ENCODE measurements at places on chromosomes 7 and 10.
A peak's percentile ranks its signal among the peaks of the same experiment; 100 is the strongest.

DNA sequence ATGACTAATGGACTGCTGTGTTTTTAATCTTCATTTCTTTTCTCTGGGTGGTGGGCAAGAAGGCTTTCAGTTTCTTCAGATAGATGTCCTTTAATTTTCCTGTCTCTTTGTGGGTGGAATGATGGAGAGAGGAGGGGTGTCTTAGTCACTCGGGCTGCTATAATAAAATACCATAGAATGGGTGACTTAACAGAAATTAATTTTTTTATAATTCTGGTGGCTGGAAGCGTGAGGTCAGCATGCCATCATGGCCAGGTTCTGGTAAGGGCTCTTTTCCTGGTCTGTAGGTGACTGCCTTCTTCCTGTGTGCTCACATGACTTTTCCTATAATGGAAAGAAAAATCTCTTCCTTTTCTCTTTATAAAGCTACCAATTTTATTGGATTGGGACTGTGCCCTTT, 6.3 kb downstream of the RSBN1L start:
- no peak overlapping the region for H3K27ac ChIP-seq
- no peak overlapping the region for H3K4me3 ChIP-seq
- H3K27me3 ChIP-seq = no peaks in the 10 kb centered on the region
- DNase-seq = no peak

- no peak overlapping the region for H3K4me3 ChIP-seq
- DNase-seq = no peak
- H3K4me1 ChIP-seq = no peaks in the 10 kb centered on the region
Observed at GRCh38 chr7:30920584-30921539, 9.2 kb downstream of the AQP1 start.

- no peak for DNase-seq
- no peak overlapping the region for H3K27ac ChIP-seq
- peaks cover 47% of the 10 kb centered on the region for H3K27me3 ChIP-seq
- H3K4me3 ChIP-seq = no peak overlapping the region
Observed at GRCh38 chr10:70055550-70055949, 2.9 kb downstream of the MACROH2A2 start.

GRCh38 chr10:49632406-49633317, 18.8 kb downstream of the CHAT start:
- H3K4me3 ChIP-seq = no peak overlapping the region
- no peak overlapping the region for H3K27ac ChIP-seq
- DNase-seq = no peak
- H3K4me1 ChIP-seq = no peaks in the 10 kb centered on the region
- H3K27me3 ChIP-seq = peaks cover 4% of the 10 kb centered on the region
- H3K36me3 ChIP-seq = no peaks in the 10 kb centered on the region

DNA sequence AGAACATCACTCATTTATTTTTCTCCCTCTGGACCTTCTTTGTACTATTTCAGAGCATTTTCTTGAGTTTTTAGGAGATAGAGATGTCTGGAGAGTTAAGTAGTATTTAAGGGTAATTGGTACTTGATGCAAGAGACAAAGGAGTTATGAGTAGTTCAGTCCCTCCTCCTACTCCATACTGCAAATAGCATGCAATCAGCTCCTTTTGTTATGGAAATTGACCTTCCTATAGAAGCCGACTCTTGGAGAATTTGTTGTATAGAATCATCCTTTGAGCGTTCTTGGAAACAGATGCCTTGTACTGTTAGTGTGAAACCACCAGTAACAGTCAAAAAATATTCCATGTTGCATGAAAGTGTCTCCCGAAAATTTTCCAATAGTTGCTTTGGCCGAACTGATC, 428.2 kb upstream of the GALNT17 start:
- no peak overlapping the region for H3K4me3 ChIP-seq
- no peaks in the 10 kb centered on the region for H3K27me3 ChIP-seq
- DNase-seq = no peak
- no peak overlapping the region for H3K27ac ChIP-seq
- no peaks in the 10 kb centered on the region for H3K4me1 ChIP-seq
- no peaks in the 10 kb centered on the region for H3K36me3 ChIP-seq

DNA sequence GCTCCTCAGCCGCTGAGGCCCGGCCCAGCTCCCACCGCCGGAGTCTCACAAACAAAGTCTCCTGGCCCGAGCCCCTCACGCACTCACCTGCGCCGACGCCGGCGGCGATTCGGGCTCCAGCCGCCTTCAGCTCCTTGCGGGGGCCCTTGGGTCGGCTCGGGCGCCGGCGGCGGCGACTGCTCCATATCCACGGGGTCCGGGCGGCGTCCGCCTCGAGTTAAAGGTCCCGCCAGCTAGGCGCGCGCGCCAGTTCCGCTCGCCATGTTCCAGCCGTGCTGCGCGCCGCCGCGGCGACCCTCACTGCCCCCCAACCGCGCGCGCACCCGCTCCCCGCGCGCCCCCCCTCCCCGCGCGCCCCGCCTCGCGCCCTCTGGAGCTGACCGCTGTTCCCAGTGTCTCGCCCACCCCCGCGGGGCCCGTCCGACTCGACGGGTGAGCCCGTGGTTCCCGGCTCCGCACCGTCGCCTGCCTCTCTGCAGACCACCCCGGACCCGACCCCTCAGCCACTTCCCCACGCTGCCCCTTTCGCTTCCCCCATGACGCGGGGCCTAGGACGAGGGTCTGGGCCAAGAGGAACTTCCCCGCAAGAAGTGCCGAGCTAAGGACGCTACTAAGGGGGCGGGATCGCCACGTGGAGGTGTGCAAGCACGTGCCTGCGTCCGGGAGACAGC, 396.1 kb downstream of the ZNF33B start:
- H3K4me1 ChIP-seq = peaks cover 3% of the 10 kb centered on the region
- no peak overlapping the region for H3K4me3 ChIP-seq
- DNase-seq = no peak
- no peak overlapping the region for H3K27ac ChIP-seq

- H3K27ac ChIP-seq = no peak overlapping the region
- no peak overlapping the region for H3K4me3 ChIP-seq
- H3K4me1 ChIP-seq = no peaks in the 10 kb centered on the region
Observed at GRCh38 chr10:77231884-77232610, 405.6 kb downstream of the KCNMA1 start.

- H3K4me3 ChIP-seq = no peak overlapping the region
- no peak overlapping the region for H3K27ac ChIP-seq
- DNase-seq = no peak
- H3K36me3 ChIP-seq = no peaks in the 10 kb centered on the region
- no peaks in the 10 kb centered on the region for H3K4me1 ChIP-seq
- peaks cover 13% of the 10 kb centered on the region for H3K27me3 ChIP-seq
Observed at GRCh38 chr10:48266528-48266927, 8.0 kb downstream of the FRMPD2 start.

DNA sequence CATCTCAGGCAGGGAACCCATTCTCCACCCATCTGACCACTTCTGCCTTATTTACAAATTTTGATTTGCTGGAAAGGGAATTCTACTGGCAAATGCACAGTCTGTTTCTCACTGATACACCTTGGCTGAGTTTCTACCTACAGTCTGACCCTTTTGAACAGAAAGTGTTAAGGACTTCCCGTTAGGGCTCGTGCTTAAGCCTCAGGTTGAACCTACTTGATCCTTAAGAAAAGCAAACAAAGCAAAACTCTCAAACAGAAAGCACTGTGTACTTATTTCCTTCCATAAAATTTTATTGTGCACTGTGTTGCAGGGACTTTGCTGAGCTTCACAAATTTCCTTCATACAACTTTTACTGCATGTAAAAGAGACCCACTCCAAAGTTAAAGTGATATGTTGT, 367.8 kb downstream of the NRG3 start:
- H3K27me3 ChIP-seq = no peaks in the 10 kb centered on the region
- no peak for DNase-seq
- no peak overlapping the region for H3K27ac ChIP-seq

- DNase-seq = no peak
- H3K4me3 ChIP-seq = no peak overlapping the region
- H3K27ac ChIP-seq = no peak overlapping the region
- no peaks in the 10 kb centered on the region for H3K4me1 ChIP-seq
Observed at GRCh38 chr7:157189405-157189804, 50.7 kb downstream of the UBE3C start.

GRCh38 chr10:131943021-131943814, 38.5 kb downstream of the BNIP3 start:
- H3K36me3 ChIP-seq = peaks cover 27% of the 10 kb centered on the region
- H3K4me1 ChIP-seq = no peaks in the 10 kb centered on the region
- no peak for DNase-seq
- H3K27ac ChIP-seq = no peak overlapping the region

- H3K36me3 ChIP-seq = no peaks in the 10 kb centered on the region
- DNase-seq = no peak
- no peak overlapping the region for H3K4me3 ChIP-seq
- no peak overlapping the region for H3K27ac ChIP-seq
- no peaks in the 10 kb centered on the region for H3K4me1 ChIP-seq
- H3K27me3 ChIP-seq = no peaks in the 10 kb centered on the region
Observed at GRCh38 chr7:26705567-26705966, 158.8 kb downstream of the SKAP2 start.

DNA sequence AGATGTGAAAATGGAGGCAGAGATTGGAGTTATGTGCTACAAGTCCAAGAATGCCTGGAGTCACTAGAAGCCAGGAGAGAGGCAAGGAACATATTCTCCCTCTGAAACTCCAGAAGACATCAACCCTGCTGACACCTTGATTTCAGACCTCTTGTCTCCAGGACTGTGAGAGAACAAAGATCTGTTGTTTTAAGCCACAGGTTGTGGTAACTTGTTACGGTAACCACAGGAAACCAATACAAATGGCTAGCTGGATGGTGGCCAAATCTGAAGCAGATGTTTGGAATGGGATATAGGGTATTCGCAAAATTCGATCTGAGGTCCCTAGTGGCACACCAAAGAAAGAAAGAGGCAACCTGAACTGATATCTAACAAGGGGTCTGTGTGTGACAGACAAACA, 129.0 kb downstream of the HERPUD2 start:
- no peak overlapping the region for H3K27ac ChIP-seq
- DNase-seq = no peak
- H3K4me1 ChIP-seq = peaks cover 4% of the 10 kb centered on the region

DNA sequence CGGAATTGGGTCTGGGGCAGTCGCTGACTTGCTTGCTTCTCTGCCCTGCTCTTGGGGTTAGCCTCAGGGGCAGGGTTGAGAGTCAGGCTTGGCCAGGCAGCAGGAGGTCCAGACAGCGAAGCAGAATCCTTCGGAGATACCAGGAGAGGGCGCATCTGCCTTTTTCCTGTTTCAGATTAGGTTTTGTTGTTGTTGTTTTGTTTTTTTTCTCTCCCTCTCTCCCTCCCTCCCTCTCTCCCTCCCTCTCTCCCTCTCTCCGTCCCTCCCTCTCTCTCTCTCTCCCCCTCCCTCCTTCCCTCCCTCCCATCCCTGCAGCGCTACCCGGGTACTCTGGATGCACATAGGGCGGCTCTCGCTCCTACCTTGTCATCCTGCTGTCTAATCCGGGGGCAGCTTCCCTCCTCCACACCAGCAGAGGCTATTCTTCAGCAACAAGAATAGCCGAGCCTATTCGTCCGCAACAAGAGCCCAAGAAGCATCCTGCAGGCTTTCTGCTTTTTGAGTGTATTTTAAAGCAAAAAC, 758 bp upstream of the OPTN start:
- H3K27me3 ChIP-seq = peaks cover 10% of the 10 kb centered on the region
- H3K36me3 ChIP-seq = no peaks in the 10 kb centered on the region
- peak overlapping the region; percentile 88 for H3K27ac ChIP-seq
- peak; percentile 26 for DNase-seq

DNA sequence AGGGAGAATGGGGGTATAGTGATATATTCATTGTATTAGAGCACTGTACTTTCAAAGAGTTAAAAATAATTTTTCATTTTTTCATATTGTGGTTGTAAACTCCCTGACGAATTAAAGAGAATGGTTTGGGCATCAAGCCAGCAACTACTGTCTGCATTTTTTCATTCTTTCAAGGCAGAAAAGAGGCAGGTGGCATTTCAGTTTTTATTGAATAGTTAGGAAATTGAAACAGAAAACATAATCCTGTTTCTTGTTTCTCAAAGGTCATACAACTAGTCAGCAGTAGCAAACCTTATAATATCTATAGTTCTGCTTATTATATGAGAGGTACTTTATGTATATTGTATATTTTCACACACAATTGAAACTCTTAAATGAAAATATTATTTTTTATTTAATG, 303.9 kb upstream of the KCND2 start:
- H3K27me3 ChIP-seq = no peaks in the 10 kb centered on the region
- H3K36me3 ChIP-seq = no peaks in the 10 kb centered on the region
- DNase-seq = no peak
- no peak overlapping the region for H3K27ac ChIP-seq

DNA sequence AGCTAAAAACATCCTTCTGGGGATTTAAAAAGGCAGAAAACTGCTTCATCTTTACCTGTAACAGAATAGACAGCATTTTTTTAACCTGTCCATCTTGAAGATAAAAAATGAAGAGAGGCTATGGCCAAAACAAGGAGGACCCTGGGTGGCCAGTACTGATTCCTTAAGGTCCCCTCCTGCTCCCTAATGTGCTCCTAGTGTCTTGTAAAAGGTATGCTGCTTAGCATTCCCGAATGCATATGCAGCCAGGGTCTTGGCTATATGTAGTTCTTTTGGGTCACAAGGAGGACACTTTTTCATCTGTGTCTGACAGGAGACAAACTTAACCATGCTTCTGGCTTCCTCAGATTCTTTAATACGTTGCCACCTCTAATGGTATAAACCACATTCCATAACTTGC, 93.9 kb upstream of the SLC13A1 start:
- no peaks in the 10 kb centered on the region for H3K36me3 ChIP-seq
- H3K27ac ChIP-seq = no peak overlapping the region
- H3K4me3 ChIP-seq = no peak overlapping the region
- no peak for DNase-seq
- H3K27me3 ChIP-seq = no peaks in the 10 kb centered on the region

- H3K36me3 ChIP-seq = no peaks in the 10 kb centered on the region
- H3K27ac ChIP-seq = no peak overlapping the region
- H3K4me1 ChIP-seq = no peaks in the 10 kb centered on the region
- peaks cover 6% of the 10 kb centered on the region for H3K27me3 ChIP-seq
- DNase-seq = no peak
Observed at GRCh38 chr7:12328888-12329770, 74.5 kb downstream of the VWDE start.

DNA sequence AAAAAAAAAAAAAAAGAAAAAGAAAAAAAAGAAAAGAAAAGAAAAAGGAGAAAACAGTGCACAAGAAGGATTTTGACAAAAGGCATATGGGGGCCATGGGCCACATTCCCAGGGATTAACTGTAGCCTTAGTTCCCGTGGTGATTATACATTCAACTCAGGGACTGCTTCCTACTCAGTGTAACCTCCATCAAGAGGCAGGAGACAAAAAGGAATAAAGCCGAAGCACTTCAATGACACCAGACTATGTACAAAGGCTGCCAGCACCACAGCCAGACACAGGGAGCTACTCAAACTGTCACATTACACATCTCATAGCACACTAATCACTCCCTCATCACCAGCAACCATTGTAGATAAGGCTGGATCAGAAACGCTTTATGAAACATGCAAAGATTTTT, 5.1 kb upstream of the PMPCB start:
- no peak overlapping the region for H3K27ac ChIP-seq
- H3K36me3 ChIP-seq = no peaks in the 10 kb centered on the region
- peaks cover 8% of the 10 kb centered on the region for H3K4me1 ChIP-seq
- H3K27me3 ChIP-seq = peaks cover 5% of the 10 kb centered on the region
- H3K4me3 ChIP-seq = no peak overlapping the region
- no peak for DNase-seq

All from naive B cell (primary cell).